ENCODE measurements at places on chromosomes 1 and 21. TPM values are rescaled to one million over a fixed set of nuclear protein-coding genes. Genes with fewer than 3 reads are reported as not detected.

- no peaks in the 10 kb centered on the region for H3K36me3 ChIP-seq
- H3K27ac ChIP-seq = peak overlapping the region; percentile 31
- no peaks in the 10 kb centered on the region for H3K27me3 ChIP-seq
- DNase-seq = no peak
- no peak overlapping the region for H3K4me3 ChIP-seq
Measured at GRCh38 chr1:115158181-115158580, 68.9 kb upstream of the TSPAN2 start.

GRCh38 chr1:82567348-82567747 lies 766.6 kb downstream of the ADGRL2 start:
- H3K36me3 ChIP-seq = no peaks in the 10 kb centered on the region
- H3K4me3 ChIP-seq = no peak overlapping the region
- DNase-seq = no peak
- no peaks in the 10 kb centered on the region for H3K27me3 ChIP-seq
- H3K4me1 ChIP-seq = peaks cover 13% of the 10 kb centered on the region

DNA sequence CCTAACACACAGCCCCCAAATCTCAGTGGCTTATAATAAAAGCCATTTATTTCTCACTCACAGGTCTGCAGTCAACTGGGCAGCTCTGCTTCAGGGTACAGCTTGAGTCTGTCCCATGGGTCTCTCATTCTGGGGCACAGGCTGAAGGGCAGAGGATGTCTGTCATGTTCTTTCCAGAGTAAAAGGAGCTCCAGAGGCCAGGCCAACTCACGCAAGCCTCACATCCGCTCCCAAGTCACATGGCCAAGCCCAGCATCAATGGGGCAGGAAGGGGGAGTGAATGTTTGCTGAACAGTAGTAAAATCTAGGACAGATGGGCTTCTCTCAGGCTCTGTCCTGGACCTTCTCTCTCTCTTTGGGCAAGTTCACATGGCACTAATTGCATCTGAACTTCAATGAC lies 7.1 kb upstream of the SSBP3 start:
- H3K4me1 ChIP-seq = peaks cover 15% of the 10 kb centered on the region
- H3K4me3 ChIP-seq = no peak overlapping the region
- no peaks in the 10 kb centered on the region for H3K27me3 ChIP-seq
- DNase-seq = peak; percentile 81
- no peaks in the 10 kb centered on the region for H3K36me3 ChIP-seq
- peak overlapping the region; percentile 18 for H3K27ac ChIP-seq

DNA sequence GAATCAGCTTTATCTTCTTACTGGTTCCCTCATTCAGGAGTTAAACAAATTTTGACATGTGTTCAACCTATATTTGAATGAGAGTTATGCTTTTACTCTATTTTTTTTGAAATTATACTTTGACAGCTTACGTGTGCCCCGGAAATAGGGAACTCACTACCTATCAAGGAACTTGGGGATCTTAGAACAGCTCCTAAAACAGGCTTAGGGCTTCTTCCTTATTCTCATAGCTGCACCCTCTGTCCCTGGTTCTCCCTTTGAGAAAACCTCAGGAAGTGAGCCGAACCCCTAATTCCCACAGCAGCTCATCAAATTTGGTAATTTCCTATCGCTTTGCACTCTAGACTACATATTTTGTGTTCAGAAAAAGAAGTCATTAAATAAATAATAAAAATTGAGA lies 81.2 kb upstream of the RUNX3 start:
- no peak overlapping the region for H3K4me3 ChIP-seq
- no peak for DNase-seq
- H3K4me1 ChIP-seq = peaks cover 9% of the 10 kb centered on the region
- no peaks in the 10 kb centered on the region for H3K36me3 ChIP-seq

CAPN9 gene
- not detected for total RNA-seq

DNA sequence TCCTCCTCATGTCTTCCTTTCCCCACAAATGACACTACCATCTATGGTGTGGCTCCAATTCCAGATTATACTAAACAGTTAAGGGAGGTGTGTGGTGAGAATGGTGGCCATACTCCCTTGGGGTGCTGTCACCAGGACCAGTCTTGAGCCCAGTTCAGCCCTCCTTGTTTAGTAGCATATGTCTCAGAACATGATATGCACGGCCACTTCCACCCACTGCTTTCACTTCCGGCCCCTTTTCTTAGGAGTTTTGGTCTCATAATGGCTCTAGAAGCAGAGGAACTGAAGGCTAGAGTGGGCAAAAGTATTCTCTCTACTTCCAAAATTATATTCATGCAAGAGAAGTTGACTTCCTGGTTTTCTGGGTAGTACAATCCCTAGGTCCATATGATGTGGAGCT lies 45.3 kb upstream of the CACNA1E start:
- H3K4me3 ChIP-seq = no peak overlapping the region
- no peak overlapping the region for H3K27ac ChIP-seq
- H3K36me3 ChIP-seq = no peaks in the 10 kb centered on the region
- H3K4me1 ChIP-seq = peaks cover 6% of the 10 kb centered on the region
- no peaks in the 10 kb centered on the region for H3K27me3 ChIP-seq

GRCh38 chr1:86696522-86696921 lies 7.9 kb upstream of the SH3GLB1 start:
- no peak overlapping the region for H3K27ac ChIP-seq
- DNase-seq = no peak
- no peaks in the 10 kb centered on the region for H3K27me3 ChIP-seq
- H3K36me3 ChIP-seq = no peaks in the 10 kb centered on the region
- no peak overlapping the region for H3K4me3 ChIP-seq

DNA sequence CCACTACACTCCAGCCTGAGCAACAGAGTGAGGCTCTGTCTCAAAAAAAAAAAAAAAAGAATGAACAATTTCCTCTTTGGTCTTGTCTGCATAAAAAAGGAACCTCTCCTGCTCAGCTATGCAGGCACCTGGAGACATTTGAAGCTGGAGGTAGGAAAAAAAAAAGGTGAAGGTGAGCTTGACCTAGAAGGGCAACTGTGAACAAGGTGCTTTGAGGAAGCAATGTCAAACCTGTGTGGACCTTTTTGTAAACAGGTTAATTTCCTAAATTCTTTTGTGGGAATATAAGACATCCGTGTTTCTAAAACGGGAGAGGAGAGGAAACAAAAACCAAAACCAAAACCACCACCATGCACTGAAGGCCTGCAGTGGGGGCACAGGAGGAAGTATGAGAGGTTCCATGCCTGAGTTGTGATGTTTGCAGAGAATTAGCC lies 77.5 kb downstream of the SLC45A1 start:
- H3K27ac ChIP-seq = peak overlapping the region; percentile 86
- no peaks in the 10 kb centered on the region for H3K27me3 ChIP-seq
- no peaks in the 10 kb centered on the region for H3K36me3 ChIP-seq
- no peak for DNase-seq
- no peak overlapping the region for H3K4me3 ChIP-seq
- peaks cover 67% of the 10 kb centered on the region for H3K4me1 ChIP-seq

- no peak for DNase-seq
- H3K4me1 ChIP-seq = peaks cover 6% of the 10 kb centered on the region
- no peaks in the 10 kb centered on the region for H3K36me3 ChIP-seq
Measured at GRCh38 chr1:193338194-193338593, 151.8 kb upstream of the B3GALT2 start.

DNA sequence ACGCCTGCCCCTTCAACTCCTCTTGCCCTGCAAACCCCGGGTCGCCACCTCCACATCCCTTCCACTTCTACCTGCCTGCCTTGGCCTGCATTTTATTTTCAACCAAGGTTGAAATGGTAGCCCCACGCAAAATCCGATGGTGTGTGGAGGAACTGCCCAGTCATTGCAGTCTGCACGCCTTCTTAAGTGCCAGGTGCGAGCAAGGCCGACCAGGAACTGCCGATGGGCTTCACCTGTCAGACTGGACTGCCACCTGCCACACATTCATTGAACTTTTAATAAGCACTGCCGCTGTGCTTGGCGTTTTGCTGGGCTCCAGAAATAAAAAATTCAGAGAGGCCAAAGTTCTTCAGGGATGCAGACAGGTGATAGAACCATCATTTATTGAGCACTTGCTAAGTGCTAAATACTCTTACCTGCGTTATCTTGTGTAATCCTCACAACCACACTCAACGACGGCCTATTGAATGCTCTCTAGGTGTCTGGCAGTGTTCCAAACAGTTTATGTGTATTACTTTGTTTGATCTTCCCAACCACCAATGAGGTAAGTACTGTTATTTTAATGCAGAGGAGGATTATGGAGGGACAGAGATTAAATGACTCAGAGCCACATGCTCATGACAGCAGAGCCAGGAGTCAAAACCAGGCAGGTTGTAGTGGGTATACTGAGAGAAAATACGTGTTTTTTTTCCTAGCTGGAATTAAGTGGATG lies 36.2 kb downstream of the CACHD1 start:
- H3K27ac ChIP-seq = peak overlapping the region; percentile 27
- peak overlapping the region; percentile 42 for H3K4me3 ChIP-seq
- no peaks in the 10 kb centered on the region for H3K36me3 ChIP-seq
- no peak for DNase-seq
- H3K27me3 ChIP-seq = no peaks in the 10 kb centered on the region

GBP6 gene
- not detected for total RNA-seq

- peaks cover 11% of the 10 kb centered on the region for H3K36me3 ChIP-seq
- no peak for DNase-seq
- no peaks in the 10 kb centered on the region for H3K27me3 ChIP-seq
Measured at GRCh38 chr1:103561643-103562395, 9.6 kb upstream of the AMY2B start.

- H3K4me3 ChIP-seq = no peak overlapping the region
- no peak for DNase-seq
- no peaks in the 10 kb centered on the region for H3K27me3 ChIP-seq
- no peaks in the 10 kb centered on the region for H3K4me1 ChIP-seq
- H3K36me3 ChIP-seq = no peaks in the 10 kb centered on the region
- H3K27ac ChIP-seq = no peak overlapping the region
Measured at GRCh38 chr21:35849144-35849543, 211.2 kb downstream of the SETD4 start.

CXADR gene
- total RNA-seq = 1.5 TPM

DNA sequence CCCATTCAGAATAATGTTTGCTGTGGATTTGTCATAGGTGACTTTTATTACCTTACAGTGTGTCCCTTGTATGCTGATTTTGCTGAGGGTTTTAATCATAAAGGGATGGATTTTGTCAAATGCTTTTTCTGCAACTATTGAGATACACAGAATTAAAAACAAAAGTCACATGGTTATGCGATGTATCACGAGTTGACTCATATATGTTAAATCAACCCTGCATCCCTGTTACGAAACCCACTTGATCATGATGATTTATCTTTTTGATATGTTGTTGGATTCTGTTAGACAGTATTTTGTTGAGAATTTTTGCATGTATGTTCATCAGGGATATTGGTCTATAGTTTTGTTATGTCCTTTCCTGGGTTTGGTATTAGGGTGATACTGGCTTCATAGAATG lies 10.7 kb upstream of the OR2T34 start:
- H3K36me3 ChIP-seq = no peaks in the 10 kb centered on the region
- DNase-seq = no peak
- no peak overlapping the region for H3K27ac ChIP-seq
- no peaks in the 10 kb centered on the region for H3K4me1 ChIP-seq
- no peaks in the 10 kb centered on the region for H3K27me3 ChIP-seq
- no peak overlapping the region for H3K4me3 ChIP-seq

GRCh38 chr1:151384584-151384983 lies 12.1 kb upstream of the SELENBP1 start:
- H3K27ac ChIP-seq = no peak overlapping the region
- no peaks in the 10 kb centered on the region for H3K36me3 ChIP-seq
- DNase-seq = peak; percentile 13
- no peak overlapping the region for H3K4me3 ChIP-seq
- no peaks in the 10 kb centered on the region for H3K4me1 ChIP-seq

GRCh38 chr1:30405631-30406212 lies 317.7 kb downstream of the MATN1 start:
- no peaks in the 10 kb centered on the region for H3K27me3 ChIP-seq
- DNase-seq = no peak
- no peak overlapping the region for H3K27ac ChIP-seq
- H3K4me3 ChIP-seq = no peak overlapping the region

- H3K4me1 ChIP-seq = no peaks in the 10 kb centered on the region
- no peak overlapping the region for H3K27ac ChIP-seq
- no peak for DNase-seq
- no peak overlapping the region for H3K4me3 ChIP-seq
- H3K27me3 ChIP-seq = no peaks in the 10 kb centered on the region
Measured at GRCh38 chr1:84365225-84366221, 32.8 kb upstream of the DNASE2B start.

- no peaks in the 10 kb centered on the region for H3K36me3 ChIP-seq
- no peaks in the 10 kb centered on the region for H3K4me1 ChIP-seq
- H3K4me3 ChIP-seq = no peak overlapping the region
- H3K27ac ChIP-seq = no peak overlapping the region
- no peak for DNase-seq
- no peaks in the 10 kb centered on the region for H3K27me3 ChIP-seq
Measured at GRCh38 chr21:41445465-41445862, 19.4 kb downstream of the MX1 start.

DNA sequence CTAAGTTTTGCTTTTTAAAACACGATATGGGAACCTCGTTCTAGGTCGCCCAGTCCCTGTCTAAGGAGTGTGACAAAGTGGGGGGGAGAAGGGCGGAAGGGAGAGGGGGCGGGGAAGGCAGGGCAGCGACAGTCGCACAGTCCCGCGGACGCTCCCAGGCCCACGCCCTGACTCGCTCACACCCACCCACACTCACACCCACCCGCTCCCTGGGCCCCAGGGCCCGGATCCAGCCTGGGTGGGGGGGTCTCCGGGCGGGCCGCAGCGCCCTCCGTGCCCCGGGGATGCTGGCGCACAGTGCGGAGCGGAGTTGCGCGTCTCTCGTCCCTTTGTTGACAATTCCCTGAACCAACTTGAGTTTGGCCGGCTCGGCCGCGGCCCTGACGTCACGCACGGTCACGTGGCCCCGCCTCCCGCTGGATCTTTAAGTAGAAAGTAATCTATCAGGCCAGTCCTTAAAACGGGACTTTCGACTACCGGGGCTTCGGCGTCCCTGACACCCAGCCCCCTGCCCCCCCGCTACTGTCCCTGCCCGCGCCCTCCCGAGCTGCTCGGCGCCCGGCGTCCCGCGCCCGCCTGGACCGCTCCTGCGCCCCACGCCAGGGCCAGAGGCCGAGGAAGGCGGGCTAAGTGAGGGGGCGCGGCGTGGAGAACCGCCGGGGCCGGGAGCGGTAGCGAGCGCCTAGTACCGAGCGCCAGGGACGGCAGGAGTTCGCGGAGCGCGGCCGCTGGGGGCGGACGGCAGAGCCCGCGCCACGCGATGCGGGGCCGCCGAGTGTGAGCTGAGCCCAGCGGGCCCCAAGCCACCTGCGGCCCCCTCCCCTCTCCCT lies at the start of gene FOXD3:
TSS of gene FOXD3 (plus strand) at position 454 of the 830 bp plus-strand sequence. CDS start 492 bp downstream, outside the sequence.
- peaks cover 85% of the 10 kb centered on the region for H3K27me3 ChIP-seq
- H3K4me3 ChIP-seq = peak within 1 kb of the TSS; percentile 53
- DNase-seq = peak; percentile 85
- H3K27ac ChIP-seq = peak within 1 kb of the TSS; percentile 59

Data from sigmoid colon (tissue), 7 donors.